ENCODE measurements at places on chromosomes 12 and 14.
A peak's percentile ranks its signal among the peaks of the same experiment; 100 is the strongest.

GRCh38 chr12:6641131-6641530 lies 5.4 kb upstream of the LPAR5 start:
- peaks cover 11% of the 10 kb centered on the region for H3K27me3 ChIP-seq
- H3K36me3 ChIP-seq = peaks cover 19% of the 10 kb centered on the region
- H3K4me1 ChIP-seq = peaks cover 77% of the 10 kb centered on the region
- H3K27ac ChIP-seq = no peak overlapping the region

DNA sequence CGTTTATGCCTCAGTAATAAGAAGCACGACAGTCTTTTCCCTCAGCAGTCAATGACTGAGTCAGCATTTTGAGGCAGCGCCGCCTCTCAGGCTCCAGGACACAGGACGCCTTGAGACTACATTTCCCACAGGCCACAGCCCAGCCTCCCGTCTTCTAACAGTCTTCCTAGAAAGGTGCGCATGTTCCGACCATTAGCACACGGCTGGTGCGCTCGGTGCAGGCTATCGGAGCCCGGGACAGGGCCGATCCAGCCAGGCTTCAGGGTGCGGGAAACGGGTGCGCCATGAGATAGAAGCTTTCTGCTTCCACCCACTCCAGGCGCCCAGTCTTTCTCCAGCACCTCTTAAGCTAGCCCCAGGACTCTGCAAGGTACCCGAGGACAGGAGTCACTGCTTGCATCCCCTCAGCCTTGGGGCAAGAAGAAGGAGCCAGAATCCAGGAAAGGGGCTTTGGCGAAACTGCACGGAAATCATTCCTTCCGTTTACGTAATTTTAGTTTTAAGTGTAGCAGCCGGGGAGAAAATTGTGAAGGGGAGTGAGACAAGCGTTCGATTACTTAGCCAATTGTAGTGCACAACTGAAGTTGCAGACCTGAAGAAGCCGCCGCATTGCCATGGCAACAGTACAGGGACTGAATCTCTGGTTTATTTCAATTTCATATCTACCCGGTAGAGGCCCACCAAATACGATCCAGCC lies 54.0 kb downstream of the ZNF641 start:
- H3K27me3 ChIP-seq = peaks cover 4% of the 10 kb centered on the region
- H3K4me3 ChIP-seq = peak overlapping the region; percentile 87
- peak; percentile 56 for DNase-seq
- peak overlapping the region; percentile 76 for H3K27ac ChIP-seq
- peaks cover 10% of the 10 kb centered on the region for H3K4me1 ChIP-seq

DNA sequence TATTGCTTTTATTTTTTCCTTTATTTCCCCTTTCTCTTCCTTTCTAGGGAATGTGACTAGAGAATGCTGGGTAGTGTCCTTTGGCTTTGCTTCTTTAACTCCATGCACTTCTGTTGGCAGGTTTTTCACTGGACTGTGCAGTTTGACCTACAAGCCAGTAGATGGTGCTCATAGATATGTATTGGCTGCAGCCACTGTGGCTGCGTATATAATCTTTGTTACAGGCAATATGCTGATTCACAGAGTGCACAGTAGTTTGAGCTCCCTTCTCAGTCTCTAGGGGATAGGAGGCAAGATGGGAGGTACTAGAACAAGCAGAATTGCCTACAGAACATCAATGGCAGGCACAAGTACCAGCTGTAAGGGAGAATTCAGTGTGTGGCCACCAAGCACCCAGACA lies 503.5 kb downstream of the LRFN5 start:
- peak; percentile 15 for DNase-seq
- H3K27me3 ChIP-seq = no peaks in the 10 kb centered on the region
- H3K27ac ChIP-seq = no peak overlapping the region

DNA sequence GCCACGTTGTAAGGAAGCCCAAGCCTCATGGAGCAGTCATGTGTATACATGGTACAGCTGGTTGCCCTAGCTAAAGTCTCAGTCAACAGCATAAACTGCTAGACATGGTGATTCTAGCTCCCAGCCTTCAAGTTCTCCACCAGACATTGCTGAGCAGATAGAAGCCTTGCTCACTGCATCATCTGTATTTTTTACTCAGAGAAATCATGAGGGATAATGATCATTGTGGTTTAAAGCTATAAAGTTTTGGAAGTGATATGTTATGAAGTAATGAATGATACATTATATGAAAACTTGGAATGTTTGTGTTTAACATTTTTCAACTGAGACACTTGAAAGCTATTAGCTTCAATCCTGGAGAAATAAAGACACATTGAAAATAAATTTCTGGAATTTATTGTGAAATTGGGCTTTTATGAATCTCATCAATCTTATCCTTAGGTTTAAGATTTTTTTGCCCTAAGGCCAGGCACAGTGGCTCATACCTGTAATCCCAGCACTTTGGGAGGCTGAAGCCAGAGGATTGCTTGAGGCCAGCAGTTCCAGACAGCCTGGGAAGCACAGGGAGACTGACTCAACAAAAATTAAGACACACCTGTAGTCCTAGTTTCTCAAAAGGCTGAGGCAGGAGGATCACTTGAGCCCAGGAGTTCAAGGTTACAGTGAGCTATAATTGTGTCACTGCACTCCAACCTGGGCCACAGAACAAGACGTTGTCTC lies 5.6 kb upstream of the NFATC4 start:
- H3K36me3 ChIP-seq = peaks cover 5% of the 10 kb centered on the region
- no peak overlapping the region for H3K27ac ChIP-seq
- no peak overlapping the region for H3K4me3 ChIP-seq
- peaks cover 11% of the 10 kb centered on the region for H3K27me3 ChIP-seq

- H3K4me3 ChIP-seq = no peak overlapping the region
- no peak for DNase-seq
- H3K4me1 ChIP-seq = no peaks in the 10 kb centered on the region
- H3K27me3 ChIP-seq = peaks cover 5% of the 10 kb centered on the region
- H3K36me3 ChIP-seq = peaks cover 3% of the 10 kb centered on the region
- no peak overlapping the region for H3K27ac ChIP-seq
Observed at GRCh38 chr14:95328729-95329503, 9.2 kb upstream of the CLMN start.
